ENCODE measurements at places on chromosomes 7 and 10. TPM values are rescaled to one million over a fixed set of nuclear protein-coding genes. Genes with fewer than 3 reads are reported as not detected.

RASA4B gene
- total RNA-seq = 6.7 TPM

GRCh38 chr7:40824461-40824860 is 689.7 kb downstream of the SUGCT start:
- DNase-seq = no peak

GRCh38 chr7:44920119-44920518 is 34.8 kb upstream of the PURB start:
- DNase-seq = no peak

GRCh38 chr10:128087884-128088709 is 38.1 kb downstream of the MKI67 start:
- DNase-seq = no peak

DNA sequence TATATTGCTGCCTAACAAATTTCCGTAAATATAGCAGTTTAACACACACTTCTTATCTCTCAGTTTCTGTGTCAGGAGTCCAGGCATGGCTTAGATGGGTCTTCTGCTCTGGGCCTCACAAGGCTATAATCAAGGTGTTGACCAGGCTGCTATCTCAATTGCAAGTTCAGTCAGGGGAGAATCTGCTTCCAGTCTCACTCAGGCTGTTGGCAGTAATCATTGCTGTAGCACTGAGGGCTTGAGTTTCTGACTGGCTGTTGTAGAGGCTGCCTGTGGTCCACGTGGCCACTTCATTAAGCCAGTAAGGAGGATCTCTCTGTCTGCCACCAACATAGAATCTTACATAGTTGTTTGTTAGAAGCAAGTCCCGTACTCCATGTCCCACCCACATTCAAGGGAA is 138.4 kb downstream of the ST7 start:
- no peak for DNase-seq

DKK1 gene
- total RNA-seq = 5.0 TPM

DNA sequence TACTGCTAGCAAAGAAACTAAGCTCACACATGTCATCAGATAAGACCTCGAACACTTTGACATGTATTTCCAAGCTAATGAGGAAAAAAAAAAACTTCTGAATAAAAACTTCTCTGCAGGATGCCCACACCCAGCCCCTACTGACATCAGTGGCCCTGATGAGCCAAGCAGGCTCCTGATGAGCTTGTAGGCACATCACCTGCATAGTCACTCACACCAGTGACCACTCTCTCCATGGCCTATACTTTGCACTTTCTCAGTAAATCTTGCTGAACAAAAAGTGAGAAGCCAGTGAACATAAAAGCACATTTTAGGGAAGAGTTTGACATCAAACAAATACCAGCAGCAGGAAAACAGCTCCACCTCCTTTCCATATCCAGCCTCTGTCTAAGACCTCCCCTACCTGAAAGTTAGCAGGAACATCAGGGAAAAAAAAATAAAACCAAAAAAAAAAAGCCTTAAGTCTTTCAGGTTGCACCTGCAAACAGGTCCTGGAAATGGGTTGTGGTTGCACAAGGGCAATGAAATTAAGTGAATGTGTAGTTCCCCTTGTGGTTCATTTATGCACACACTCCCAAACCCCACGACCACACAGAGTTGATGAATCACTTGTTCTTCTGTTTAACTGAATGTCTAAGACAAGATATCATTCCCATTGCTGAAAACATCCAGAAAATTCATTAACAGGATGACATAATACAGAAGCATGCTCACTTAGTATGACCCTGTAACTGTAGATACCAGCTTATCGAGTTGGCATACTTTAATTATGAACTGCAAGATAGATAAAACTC is 205.2 kb upstream of the PDE1C start:
- no peak for DNase-seq

DNA sequence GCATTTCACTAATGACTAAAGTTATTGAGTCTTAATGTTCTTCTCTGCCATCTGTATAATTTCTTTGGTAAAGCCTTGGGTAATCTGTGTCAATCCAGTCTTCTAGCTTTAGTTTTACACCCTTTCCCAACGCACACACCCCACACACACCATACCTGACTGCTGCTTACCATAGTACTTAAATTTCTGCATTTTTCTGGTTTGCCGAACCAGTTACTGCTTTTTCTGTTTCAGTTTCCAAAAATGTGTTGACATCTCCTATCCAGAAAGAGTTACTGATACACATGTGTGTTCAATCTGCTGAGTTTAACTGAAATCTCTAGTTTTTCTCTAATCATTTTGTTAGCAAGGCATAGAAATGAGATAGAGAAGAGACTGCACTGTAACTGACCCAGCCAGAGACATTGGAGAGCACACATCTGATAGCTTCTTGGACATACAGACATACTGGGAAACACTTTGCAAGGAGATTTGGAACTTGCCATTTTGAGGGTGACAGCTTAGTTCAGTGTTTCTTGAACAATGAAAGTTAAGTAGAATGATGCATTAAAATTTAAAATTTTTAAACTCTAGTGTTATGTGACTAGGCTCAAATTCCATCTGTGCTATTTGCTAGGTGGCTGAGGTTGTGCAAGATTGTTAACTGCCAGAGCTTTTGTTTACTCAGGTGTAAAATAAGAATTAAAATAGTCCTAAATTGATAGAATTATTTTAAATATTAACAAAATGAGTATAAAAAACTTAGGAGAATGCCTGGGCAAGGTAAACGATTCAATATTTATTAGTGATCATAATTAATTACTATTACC is 807.6 kb downstream of the DNAJB9 start:
- DNase-seq = no peak

- DNase-seq = no peak
These were observed 1010.0 kb downstream of the XPNPEP1 start for GRCh38 chr10:108913300-108913699.

GRCh38 chr10:84135836-84136235 is 3.5 kb upstream of the GHITM start:
- DNase-seq = no peak

GRCh38 chr7:68420342-68421192 is 1177.7 kb upstream of the AUTS2 start:
- DNase-seq = no peak

DNA sequence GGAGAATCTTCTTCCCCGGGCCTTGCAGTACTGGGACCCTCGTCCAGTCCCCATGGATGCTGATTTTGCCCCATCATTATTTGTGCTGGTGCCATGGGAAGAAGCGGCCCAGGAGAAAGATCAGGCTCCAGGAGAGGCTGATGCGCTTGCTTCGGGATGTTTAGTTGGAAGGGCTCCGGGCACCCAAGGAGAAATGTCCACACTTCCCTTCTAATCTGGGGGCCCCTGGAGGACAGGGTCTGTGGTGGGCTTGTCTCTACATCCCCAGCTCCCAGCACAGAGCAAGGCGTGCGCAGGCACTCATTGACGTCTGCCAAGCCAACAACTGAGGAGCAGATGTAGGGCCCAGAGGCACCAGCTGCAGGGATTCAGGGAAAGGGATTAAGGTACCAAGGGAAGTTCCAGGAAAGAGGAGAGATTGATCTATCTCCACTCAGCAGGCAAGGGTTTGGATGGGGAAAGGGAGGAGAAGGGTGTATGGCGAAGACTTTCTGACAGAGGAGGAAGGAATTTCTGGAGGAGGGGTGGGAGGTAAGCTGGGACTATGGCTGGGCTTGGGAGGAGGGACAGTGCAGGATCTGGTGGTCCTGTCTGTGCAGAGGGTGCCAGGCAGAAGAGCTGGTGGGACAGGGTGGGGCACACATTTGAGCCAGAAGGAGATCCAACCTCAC is 38.7 kb upstream of the LEP start:
- no peak for DNase-seq

SLC13A1 gene
- total RNA-seq = not detected

GRCh38 chr10:132873395-132873794 is 69.0 kb downstream of the CFAP46 start:
- DNase-seq = no peak

GRCh38 chr7:144528536-144529045 is 125.1 kb upstream of the NOBOX start:
- DNase-seq = no peak

GRCh38 chr7:104550362-104550761 is 222.0 kb downstream of the LHFPL3 start:
- DNase-seq = no peak

DNA sequence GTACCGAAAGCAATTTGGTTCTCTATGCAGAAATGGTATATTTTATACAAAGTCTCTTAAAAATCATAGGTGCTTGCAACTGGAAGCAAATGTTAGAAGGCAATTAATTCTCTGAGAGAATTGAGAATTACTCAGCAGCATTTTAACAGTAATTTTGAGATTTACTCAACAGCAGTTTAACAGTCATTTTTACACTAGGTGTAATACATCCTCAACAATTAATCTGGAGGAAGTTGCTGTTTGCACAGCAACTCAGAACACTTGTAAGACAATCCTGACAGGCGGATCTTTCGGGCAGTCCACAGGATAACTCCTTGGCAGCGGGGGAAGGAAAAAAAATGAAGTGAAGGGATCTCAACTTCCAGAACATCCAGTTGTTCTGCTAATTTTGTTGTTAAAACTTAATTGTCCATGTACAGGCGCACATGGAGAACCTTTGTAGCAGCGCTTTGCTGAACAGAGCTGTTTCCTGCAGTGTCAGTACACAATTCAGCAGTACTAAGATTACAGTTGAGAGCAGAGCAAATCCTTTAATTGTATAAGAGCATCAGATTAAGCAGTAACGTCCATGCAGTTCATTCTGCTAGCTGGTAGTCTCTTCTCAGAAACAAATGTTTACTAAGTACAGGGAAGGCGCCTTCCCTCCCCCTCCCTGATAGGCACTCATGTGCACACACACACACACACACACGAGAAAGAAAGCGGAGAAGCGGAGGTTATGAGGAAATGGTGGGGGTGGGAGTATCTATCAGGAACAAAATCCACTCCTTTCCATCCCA is 43.8 kb downstream of the ENO4 start:
- no peak for DNase-seq

DNA sequence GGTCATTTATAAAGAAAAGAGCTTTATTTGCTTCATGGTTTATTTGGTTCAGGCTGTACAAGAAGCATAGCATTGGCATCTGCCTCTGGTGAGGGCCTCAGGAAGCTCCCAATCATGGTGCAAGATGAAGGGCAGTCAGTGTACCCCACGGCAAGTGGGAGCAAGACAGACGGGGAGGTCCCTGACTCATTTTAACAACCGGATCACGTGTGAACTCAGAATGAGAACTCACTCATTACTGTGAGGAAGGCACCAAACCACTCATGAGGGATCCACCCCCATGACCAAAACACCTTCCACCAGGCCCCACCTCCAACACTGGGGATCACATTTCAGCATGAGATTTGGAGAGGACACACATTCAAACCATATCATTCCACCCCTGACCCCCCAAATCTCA is 15.7 kb upstream of the CRYGN start:
- DNase-seq = no peak

PITX3 gene
- 0.39 TPM for total RNA-seq
